ENCODE measurements at places on chromosomes 1 and 21.

- no peak for DNase-seq
These were observed 230.3 kb downstream of the ATG4C start for GRCh38 chr1:63014267-63014666.

DNA sequence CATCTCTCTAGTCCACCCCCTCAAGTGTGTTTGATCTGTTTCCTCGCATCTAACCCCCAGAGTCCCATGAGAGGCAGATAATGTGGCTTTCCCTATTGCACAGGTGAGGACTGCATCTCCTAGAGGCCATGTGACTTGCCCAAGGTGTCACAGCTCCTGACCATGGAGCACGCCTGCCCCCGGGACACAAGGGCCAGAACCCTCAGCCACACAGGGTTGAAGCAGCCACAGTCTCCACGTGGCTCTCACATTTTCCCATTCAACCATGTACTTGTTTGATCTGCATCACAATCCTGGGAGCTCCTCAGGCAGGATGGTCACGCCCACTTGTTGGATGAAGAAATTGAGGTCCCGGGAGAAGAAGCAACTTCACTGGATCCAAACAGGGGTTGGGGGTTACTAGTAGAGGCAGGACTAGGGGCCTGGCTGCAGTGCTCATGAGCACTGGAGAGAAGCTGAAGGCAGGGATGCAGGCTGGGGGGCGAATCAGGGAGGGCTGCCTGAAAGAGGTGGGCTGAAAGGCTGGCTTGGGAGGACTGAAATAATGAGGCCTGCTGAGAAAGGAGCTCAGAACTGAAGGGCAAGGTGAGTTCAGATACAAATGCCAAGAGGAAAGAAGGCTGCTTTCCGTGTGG is 207.9 kb downstream of the PTPRU start:
- DNase-seq: no peak

- no peak for DNase-seq
These were observed 34.2 kb upstream of the TMEM125 start for GRCh38 chr1:43235451-43236121.

DNA sequence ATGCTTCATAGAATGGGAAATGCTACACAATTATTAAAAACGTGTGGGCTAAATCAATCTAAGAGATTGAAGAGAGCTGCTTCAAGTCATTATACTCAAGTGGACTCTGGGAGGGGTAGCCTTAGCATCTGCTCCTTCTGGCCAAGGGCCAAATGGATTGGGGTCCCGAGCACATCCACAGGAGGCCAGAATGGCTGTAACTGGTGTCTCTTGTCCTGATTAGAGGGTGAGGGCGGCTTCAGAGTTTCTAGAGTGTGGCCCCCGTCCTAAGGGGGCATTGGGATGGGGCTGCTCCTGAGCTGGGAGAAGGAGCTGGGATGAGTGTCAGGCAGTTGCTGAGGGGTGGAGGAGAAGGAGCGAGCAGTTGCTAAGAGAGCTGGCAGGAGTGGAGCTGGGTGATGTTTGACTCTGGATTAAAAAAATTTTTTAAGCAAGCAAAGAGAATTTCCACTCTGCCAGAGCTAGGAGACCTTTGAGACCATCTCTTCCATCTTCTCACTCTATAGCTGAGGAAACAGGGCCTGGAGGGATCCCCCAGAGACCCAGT is 71.3 kb upstream of the TLR5 start:
- DNase-seq: no peak

GRCh38 chr1:11484321-11484655 is 5.3 kb downstream of the DISP3 start:
- DNase-seq: no peak

GRCh38 chr1:41874903-41875411 is 43.8 kb downstream of the HIVEP3 start:
- DNase-seq: no peak

DNA sequence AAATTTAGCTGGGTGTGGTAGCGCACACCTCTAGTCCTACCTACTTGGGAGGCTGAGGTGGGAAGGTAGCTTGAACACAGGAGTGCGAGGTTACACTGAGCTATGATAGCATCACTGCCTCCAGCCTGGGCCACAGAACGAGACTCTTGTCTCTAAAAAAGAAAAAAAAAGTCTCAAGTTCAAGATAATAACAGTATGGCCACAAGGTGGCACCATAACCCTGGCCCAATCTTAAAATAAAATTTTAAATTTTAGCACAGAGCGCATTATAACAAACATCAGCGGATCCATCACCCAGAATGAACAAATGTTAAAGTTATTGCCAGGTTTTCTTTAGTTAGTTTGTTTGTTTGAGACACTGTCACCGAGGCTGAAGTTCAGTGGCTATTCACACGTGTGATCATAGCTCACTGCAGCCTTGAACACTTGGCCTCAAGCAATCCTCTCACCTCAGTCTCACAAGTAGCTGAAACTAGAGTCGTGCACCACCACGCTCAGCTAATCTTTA is 2.9 kb upstream of the HTR6 start:
- DNase-seq: no peak

DNA sequence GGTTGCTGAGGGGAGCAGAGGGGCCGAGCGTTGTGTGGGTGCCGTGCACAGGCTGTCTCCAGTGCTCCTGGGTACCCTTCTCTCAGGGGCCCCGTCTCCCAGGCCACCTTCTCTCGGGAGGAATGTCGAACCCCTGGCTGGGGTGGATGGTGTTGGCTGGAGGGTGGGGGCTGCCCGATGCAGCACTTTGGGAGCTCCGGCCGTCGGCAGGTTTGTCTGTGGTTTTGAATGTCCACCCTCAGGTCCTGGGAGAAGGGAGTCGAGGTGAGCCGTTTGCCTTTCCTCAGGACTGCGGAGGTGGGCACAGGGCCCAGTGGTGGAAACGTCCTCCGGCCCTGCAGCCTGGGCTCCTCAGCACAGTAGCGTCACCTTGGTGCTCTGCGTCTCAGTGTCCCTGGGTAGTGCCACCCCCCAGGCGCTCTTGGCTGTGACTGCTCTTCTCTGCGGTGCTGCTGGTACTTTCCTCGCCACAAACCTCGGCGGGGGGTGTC is 14.5 kb downstream of the SLX9 start:
- no peak for DNase-seq

DNA sequence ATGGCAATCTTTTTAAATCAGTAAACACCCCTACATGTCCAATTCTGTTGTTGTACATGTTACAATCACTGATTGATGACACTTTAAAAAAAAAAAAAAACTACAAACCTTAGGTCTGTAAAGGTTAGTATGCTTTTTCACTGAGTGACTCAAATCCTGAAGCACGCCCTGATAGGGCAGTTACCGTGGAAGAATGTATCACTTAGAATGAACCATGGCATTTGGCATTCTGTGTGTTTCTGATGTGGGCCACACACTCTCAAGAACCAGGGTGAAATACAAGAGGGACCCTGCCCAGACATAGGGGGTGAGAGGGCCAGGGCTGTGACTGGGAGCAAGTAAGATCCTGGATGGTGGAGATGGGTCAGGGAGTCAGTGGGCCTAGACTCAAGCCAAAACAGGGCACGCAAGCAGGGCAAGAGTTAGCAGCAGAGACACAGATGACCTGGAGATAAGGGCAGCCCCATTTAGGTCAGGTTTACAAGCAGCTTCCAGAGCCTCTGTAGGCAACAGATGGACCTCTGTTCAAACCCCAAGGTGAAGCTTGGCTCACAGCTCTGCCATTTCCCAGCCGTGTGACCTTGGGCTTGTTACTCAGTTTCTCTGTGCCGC is 47.6 kb upstream of the DMRTB1 start:
- DNase-seq: no peak

- no peak for DNase-seq
These were observed 77.2 kb downstream of the DDAH1 start for GRCh38 chr1:85387781-85388180.

DNA sequence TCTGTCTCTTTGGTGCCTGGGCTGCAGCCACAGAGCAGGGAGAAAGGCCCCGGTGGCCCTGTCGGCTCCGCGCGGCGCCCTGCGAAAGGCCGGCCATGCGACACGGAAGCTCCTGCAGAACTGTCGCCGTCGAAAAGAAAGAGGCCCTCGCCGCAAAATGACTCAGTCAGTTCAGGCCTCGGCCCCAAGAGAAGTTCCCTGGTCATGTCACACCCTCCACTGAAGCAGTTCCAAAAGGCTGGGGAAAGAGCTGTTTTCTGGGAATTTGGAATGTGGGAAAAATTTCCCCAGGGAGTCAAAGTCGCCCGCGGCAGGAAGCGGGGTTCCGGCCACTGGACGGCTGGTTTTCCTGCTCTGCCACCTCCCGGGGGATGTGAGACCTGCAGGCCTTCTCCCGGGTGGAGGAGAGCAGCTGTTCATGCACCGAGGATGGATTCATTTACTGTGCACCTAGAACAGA is 115.8 kb upstream of the ZNF678 start:
- no peak for DNase-seq
